ENCODE measurements at places on chromosomes 13 and 19.
A peak's percentile ranks its signal among the peaks of the same experiment; 100 is the strongest.

DNA sequence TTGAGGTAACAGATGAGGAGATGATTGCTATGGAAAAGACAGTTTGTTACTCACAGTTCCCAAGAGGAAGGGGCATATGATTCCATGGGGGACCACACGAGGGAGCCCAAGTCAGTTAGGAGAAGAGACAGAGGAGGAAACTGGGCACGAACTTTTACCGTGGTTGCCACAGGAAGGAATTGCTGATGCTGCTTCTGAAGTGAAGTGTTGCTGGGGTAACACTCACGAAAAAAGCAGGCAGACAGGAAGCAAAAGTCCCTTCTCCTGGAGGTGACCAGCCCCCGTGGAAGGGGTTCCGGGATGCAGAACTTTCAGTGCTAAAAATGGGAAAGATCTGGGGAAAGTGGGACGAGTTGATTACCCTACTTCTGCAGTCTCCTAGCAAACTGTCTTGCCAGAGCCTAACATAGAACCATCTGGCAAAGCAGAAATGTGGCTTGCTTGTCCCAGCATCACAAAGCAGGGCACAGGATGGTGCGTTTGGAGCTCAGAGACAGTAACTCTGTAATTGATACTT, 35.4 kb upstream of the MAP3K10 start:
- DNase-seq: no peak

GRCh38 chr13:111791131-111791530, 275.8 kb upstream of the SOX1 start:
- DNase-seq: no peak

GRCh38 chr13:97226788-97227627, 4.9 kb downstream of the MBNL2 start:
- DNase-seq: no peak

DNA sequence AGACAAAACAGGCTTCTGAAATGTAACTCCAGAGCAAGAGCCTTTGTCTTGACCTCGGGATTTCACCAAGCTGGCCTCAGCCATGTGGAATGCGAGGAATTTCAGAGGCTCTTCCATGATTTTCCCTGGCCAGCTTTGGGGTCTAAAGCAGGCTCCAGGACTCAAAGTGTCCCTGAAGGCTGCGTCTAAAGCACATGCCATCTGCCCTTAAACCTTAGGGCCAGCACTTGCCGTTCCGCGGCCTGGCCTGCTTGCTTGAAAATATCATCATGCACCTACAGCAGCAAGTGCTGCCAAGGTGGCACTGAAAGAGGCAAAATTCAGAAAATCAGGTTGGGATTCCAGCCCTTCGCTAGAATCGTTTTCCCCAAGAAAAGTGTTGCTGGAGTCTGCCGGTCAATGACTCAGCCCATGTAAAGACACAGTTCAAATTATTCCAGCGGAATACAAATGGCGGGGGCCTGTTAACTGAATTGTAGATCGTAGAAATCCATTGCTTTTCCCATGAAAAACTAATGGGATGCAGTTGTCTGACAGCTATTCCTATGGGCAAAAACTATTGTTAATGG, 105.7 kb upstream of the RAP2A start:
- DNase-seq: no peak

GRCh38 chr19:43300206-43300605, 30.9 kb upstream of the PSG9 start:
- DNase-seq: no peak

- DNase-seq: no peak
Observed at GRCh38 chr19:52963247-52963618, 552 bp upstream of the ZNF816 start.

DNA sequence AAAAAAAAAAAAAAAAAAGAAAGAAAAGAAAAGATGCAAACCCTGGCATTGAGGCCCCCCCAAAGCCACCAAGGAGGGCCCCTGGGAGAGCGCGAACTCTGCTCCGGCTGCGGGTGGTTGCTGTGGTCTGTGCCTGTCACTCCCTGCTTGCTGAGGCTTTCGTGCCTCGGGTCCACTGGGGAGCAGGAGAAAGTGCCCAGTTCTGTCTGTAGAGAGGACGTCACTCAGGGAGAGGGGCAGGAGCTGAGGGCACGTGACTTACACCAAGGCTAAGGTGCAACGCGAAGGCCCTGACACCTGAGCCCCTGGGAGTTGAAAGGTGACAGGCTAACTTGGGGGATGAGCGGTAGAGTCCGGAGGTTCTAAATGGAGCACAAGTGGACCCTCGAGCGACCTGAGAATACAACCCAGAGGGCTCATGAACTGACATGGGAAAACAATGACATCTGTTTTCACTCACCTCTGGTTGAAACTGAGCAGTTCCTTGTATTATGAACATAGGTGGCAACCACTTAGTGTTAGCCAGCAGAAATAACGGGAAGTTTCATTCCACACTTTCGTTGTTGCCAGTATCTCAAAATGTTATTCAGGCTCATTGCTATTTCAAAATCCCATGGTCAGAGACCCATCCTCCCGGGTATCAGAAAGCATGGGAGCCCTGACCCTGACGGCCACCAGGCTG, 69.2 kb upstream of the TM9SF2 start:
- no peak for DNase-seq

DNA sequence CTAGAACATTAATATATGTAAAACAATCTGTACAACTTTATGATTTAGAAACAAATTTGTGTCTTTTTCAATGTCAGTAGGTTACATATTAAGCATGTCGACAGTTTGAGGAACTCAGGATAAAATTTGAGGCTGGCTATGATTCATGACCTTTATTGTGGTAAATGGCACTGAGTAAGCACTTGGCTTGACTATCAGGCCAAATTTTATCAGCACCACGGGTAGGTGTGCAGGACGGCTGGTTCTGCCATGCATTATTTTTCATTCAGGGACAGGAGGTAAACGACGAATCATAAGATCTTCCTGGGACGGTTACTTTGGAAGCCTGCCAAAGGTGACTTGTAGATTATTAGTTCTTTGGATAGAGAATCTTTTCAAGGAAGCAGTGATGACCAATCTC, 19.9 kb upstream of the CYP4F8 start:
- no peak for DNase-seq

GRCh38 chr19:18477042-18477779, 39.3 kb upstream of the ISYNA1 start:
- DNase-seq: no peak

DNA sequence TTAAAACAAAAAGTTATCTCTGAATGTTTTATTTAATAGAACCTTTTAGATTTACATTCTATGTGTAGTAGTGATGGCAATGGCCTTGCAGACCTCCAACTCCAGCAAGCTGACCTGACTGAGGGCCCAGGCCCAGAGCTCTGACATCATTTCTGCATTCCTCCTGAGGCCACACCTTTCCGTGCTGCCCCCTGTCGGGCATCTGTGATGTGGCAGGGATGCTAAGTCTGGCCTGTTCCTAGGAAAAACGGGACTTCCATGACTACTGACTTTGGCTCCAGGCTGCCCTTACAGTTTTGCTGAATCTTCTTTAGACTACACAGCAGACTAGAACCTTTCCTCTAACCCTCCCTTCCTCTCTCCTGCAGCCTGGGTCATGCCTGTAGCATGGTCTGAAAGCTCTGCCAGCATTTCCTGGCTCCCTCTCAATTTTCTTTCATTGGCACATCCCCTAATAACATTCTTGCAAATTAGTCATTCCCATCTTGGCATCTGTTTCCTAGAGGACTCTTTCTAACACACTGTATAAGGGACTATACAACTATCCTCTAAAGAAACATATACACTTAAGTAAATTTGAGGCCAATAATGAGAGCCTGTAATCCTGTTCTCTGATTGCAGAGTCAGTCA, 249.1 kb downstream of the GPC5 start:
- DNase-seq: peak; percentile 21

- DNase-seq: no peak
Observed at GRCh38 chr19:14554382-14554812, 17.5 kb downstream of the NDUFB7 start.

DNA sequence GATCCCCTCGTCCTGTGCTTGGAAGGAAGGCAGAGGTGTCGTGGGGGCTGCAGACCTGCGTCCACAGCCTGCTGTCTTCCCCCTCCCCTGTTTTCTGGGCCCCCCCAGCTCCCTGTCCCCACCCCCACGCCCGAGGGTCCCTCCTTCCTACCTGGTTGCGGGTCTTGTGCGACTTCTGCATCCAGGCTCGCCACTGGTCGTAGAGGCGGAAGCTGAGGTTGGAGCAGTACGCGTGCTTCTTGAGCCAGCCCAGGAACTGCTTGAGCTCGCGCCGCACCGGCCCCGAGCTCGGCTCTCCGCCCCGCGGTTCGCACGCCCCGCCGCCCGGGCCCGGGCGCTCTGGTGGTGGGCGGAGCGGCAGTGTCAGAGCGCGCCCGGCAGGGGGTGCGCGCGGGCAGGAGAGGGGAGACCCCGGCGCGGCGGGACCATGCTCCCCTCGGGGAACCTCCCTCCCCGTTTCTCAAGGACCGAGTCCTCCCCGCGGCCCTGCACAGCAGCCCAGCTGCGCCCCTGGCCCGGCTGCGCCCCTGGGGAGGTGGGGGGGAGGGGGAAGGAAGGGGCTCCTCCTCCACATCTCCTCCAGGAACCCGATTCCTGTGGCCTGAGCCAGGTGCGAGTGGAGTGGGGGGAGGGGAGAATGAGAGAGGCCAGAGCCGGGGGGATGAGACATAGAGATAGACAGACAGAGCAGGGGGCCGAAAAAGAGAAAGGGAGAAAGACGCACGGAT, 5.7 kb downstream of the REX1BD start:
- DNase-seq: no peak

- DNase-seq: no peak
Observed at GRCh38 chr13:98786023-98786422, 33.6 kb upstream of the SLC15A1 start.

GRCh38 chr13:65921933-65922332, 1308.2 kb downstream of the PCDH9 start:
- DNase-seq: no peak

DNA sequence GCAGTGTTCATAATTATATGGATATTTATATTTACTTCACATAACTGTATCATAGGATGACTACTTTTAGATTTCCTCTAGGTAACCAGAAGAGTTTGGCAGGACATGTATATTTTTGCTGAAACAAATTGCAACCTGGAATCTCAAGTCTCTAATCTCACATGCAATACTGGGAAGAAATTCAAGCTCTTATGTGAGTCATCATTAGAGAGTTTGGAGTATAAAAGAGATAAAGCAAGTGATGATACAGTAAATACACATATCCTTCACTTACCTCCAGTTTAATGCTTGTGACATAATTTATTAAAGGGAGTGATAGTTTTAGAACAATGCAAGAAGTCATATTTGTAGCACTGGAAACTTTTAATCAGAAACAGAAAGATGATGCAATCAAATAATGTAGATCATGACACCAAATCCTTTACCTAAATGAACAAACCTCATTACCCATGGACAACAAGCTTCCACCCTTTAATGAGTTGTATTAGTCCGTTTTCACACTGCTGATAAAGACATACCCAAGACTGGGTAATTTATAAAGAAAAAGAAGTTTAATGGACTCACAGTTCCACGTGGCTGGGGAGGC, 15.8 kb upstream of the OR7A17 start:
- DNase-seq: no peak

DNA sequence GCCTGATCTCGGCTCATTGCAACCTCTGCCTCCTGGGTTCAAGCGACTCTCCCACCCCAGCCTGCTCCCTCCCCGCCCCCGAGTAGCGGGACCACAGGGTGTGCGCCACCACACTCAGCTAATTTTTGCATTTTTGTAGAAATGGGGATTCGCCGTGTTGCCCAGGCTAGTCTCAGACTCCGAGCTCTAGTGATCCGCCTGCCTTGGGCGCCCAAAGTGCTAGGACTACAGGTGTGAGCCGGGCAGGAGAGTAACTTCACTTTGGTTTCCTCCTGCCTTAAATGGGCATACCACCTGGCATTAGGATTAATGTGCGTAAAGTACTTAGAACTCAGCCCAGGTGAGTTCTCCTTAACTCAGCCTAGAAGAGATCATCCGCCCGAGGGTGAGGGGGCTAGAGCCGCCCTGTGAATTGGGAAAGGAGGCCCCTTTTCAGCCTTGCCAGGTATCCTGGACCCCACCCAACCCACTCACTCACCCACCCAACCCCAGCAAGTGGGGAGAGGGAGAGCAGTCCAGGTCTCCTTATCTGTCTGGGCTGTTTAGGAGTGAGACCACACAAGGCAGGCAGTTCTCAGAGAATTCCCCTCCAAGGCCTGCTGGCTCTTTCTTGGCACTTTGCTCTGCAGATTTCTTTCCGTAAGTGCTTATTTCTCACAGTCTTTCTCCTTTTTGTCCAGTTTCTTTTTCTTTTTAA, 1.2 kb upstream of the ZFP36 start:
- DNase-seq: no peak

- no peak for DNase-seq
Observed at GRCh38 chr19:16530540-16531379, 11.5 kb downstream of the CHERP start.

DNA sequence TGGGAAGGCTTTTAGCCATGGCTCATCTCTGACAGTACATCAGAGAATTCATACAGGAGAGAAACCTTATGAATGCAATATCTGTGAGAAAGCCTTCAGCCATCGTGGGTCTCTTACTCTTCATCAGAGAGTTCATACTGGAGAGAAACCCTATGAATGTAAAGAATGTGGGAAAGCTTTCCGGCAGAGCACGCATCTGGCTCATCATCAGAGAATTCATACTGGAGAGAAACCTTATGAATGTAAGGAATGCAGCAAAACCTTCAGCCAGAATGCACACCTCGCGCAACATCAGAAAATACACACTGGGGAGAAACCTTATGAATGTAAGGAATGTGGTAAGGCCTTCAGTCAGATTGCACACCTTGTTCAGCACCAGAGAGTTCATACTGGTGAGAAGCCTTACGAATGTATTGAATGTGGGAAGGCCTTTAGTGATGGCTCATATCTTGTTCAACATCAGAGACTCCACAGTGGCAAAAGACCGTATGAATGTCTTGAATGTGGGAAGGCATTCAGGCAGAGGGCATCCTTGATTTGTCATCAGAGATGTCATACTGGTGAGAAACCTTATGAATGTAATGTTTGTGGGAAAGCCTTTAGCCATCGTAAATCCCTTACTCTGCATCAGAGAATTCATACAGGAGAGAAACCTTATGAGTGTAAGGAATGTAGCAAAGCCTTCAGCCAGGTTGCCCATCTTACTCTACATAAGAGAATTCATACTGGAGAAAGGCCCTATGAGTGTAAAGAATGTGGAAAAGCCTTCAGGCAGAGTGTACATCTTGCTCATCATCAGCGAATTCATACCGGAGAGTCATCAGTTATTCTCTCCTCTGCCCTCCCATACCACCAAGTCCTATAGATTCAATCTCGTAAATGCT, 10.7 kb downstream of the ZNF470 start:
- DNase-seq: no peak

- DNase-seq: peak; percentile 9
Observed at GRCh38 chr19:34126966-34127365, 45.3 kb upstream of the LSM14A start.

- DNase-seq: no peak
Observed at GRCh38 chr19:31070146-31071065, 278.8 kb downstream of the TSHZ3 start.

DNA sequence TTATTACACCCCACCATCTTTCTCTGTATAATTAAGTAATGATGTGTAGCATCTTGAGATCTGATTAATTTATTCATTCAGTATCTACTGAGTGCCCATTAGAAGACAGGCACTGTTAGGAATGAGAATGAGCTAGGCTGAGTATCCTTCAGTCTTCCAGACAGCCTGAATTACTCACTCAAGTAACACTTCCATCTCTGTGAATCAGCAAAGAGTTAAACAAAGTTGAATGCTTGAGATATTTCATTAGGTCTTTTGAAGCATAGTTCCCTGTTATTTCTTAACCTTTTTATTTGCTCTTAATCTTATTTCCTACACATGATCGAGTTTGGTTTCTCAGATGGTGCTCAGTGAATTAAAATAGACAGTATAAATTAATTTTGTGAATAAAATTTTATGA, 413.7 kb downstream of the DCT start:
- DNase-seq: no peak

Data from SHP77 treated with DMSO at 0.1 percent for 48 hours (cell line).